ENCODE measurements at places on chromosomes 13 and 19. TPM values are rescaled to one million over a fixed set of nuclear protein-coding genes. Genes with fewer than 3 reads are reported as not detected.

LILRB5 gene
- total RNA-seq: not detected

RAP2A gene
- total RNA-seq: 77.5 TPM

VSTM2B gene
- total RNA-seq: not detected

NLRP7 gene
- 1.1 TPM for total RNA-seq

COX6B2 gene
- total RNA-seq: 0.59 TPM

ICAM5 gene
- total RNA-seq: 0.37 TPM

PRR22 gene
- total RNA-seq: 1.9 TPM

- H3K27me3 ChIP-seq: no peaks in the 10 kb centered on the region
- H3K27ac ChIP-seq: peak overlapping the region; percentile 35
- peak overlapping the region; percentile 84 for H3K4me3 ChIP-seq
- DNase-seq: peak; percentile 77
Measured at GRCh38 chr19:1261798-1262622, 7.1 kb upstream of the CIRBP start.

GRCh38 chr13:60441761-60442160, 44.7 kb downstream of the TDRD3 start:
- no peak for DNase-seq
- no peaks in the 10 kb centered on the region for H3K27me3 ChIP-seq
- H3K27ac ChIP-seq: no peak overlapping the region
- H3K4me1 ChIP-seq: no peaks in the 10 kb centered on the region
- no peaks in the 10 kb centered on the region for H3K36me3 ChIP-seq

- no peaks in the 10 kb centered on the region for H3K27me3 ChIP-seq
- no peak for DNase-seq
- H3K36me3 ChIP-seq: peaks cover 4% of the 10 kb centered on the region
- no peak overlapping the region for H3K4me3 ChIP-seq
Measured at GRCh38 chr19:1854542-1855039, 6.3 kb upstream of the REXO1 start.

DNA sequence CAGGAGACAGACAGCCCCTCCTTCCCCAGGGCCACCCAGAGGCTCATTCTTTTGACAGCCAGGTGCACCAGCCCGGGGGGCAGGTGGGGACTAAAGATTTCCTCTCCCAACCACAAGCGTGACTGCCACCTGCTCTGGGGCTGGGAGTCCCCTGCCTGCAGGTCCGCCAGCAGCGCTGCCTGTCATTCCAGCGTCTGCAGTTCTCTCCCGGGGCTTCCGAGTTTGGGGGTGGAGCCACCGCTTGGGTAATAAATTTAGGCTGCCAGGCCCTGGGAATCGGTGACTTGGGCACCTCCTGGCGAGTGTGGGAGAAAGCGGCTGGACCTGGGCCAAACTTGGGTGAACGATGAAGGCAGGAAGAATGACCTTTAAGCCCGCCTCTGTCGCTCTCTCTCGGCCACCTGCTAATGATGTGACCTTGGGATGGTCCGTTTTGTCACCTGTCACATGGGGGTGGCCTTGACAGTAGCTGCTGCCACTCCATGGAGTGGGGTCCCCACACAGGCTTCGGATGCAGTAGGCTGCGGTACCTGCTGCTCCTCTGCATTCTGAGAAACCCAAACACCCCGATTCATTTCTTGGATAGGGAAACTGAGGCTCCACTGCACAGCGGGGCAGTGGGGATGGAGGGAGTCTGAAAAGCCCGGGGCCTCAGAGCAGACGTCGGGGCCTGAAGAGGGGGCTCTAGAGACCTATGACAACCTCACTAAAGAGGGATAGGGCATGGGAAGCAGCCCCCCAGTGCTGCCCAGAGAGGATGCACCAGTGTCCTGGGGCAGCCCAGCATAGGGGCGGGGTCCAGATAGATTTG, 12.8 kb downstream of the FUT6 start:
- H3K27me3 ChIP-seq: no peaks in the 10 kb centered on the region
- DNase-seq: peak; percentile 90
- no peak overlapping the region for H3K27ac ChIP-seq

DNA sequence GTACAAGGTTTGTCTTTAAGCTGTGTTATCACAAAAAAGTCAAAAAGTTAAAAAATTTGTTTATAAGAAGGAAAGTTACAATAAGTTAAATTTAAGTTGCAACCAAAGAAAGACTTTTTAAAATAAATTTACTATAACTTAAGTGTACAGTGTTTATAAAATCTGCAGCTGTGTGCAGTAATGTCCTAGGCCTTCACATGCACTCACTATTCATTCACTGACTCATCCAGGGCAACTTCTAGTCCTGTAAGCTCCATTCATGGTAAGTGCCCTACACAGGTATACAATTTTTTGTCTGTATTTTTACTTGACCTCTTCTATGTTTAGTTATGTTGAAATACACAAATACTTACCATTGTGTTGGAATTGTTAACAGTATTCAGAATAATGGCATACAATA, 667.9 kb upstream of the SLITRK5 start:
- no peak overlapping the region for H3K27ac ChIP-seq
- DNase-seq: no peak
- H3K4me3 ChIP-seq: no peak overlapping the region
- H3K27me3 ChIP-seq: no peaks in the 10 kb centered on the region
- H3K4me1 ChIP-seq: no peaks in the 10 kb centered on the region

- H3K27ac ChIP-seq: no peak overlapping the region
- H3K4me3 ChIP-seq: no peak overlapping the region
- H3K4me1 ChIP-seq: no peaks in the 10 kb centered on the region
- H3K27me3 ChIP-seq: no peaks in the 10 kb centered on the region
- no peaks in the 10 kb centered on the region for H3K36me3 ChIP-seq
Measured at GRCh38 chr19:12866416-12867119, 14.7 kb downstream of the DNASE2 start.

- H3K4me1 ChIP-seq: no peaks in the 10 kb centered on the region
- H3K4me3 ChIP-seq: no peak overlapping the region
- H3K27me3 ChIP-seq: no peaks in the 10 kb centered on the region
- no peak for DNase-seq
- no peak overlapping the region for H3K27ac ChIP-seq
Measured at GRCh38 chr13:26517936-26518335, 39.5 kb upstream of the WASF3 start.

- no peaks in the 10 kb centered on the region for H3K4me1 ChIP-seq
- no peak overlapping the region for H3K27ac ChIP-seq
- H3K4me3 ChIP-seq: no peak overlapping the region
- H3K36me3 ChIP-seq: peaks cover 43% of the 10 kb centered on the region
Measured at GRCh38 chr13:46698910-46699460, 98.0 kb downstream of the ESD start.

GRCh38 chr13:110393761-110394160, 86.7 kb downstream of the COL4A2 start:
- H3K36me3 ChIP-seq: peaks cover 79% of the 10 kb centered on the region
- H3K27ac ChIP-seq: no peak overlapping the region
- no peak overlapping the region for H3K4me3 ChIP-seq

DNA sequence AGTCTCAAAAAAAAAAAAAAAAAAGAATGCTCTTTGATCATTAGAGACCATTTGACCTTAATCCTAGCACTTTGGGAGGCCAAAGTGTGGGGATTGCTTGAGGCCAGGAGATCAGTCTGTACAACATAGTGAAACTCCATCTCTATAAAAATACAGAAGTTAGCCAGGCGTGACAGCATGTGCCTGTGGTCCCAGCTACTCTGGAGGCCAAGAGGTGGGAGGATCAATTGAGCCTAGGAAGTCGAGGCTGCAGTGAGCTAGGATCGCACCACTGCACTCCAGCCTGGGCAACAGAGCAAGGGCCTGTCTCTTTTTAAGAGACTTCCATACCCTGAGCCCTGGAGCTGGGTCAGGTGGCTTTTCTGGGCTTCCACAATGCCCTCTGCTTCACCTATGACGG, 11.5 kb upstream of the COLGALT1 start:
- peaks cover under 1% of the 10 kb centered on the region for H3K27me3 ChIP-seq
- H3K27ac ChIP-seq: no peak overlapping the region
- H3K36me3 ChIP-seq: no peaks in the 10 kb centered on the region
- H3K4me3 ChIP-seq: no peak overlapping the region

- peaks cover 7% of the 10 kb centered on the region for H3K27me3 ChIP-seq
- H3K27ac ChIP-seq: no peak overlapping the region
- no peaks in the 10 kb centered on the region for H3K36me3 ChIP-seq
- DNase-seq: no peak
Measured at GRCh38 chr19:4606181-4606580, 33.1 kb upstream of the TNFAIP8L1 start.

- no peaks in the 10 kb centered on the region for H3K4me1 ChIP-seq
- DNase-seq: no peak
Measured at GRCh38 chr13:45954836-45955800, 97.4 kb downstream of the ZC3H13 start.

DNA sequence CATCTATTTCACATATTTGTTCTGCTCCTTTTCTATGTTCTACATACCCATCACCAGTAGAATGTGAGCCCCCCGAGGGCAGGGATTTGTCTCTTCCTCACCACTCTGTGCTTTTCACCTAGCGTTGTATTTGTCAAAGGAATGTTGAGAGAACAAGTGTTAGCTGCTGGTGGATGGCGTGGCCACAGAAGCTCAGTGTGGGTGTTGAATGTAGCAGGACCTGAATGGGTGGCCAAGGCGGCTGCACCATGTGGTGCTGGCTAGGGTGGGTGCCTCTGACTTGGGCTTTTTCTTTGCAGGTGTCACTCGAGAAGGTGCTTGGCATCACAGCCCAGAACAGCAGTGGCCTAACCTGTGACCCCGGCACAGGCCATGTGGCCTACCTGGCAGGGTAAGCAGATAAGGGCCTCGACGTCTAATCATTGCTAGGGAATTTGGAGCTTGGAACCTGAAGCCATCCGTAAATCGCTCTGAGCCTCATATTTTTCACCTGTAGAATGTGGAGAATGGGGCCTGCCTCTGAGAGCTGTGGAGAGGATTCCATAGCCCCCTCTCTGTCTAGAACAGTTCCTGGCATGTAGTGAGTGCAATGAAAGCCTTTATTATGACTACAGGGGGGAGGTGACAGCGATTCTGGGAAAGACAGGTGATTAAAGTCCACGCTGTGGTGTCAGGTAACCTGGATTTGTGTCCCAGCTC, 3.9 kb downstream of the WDR62 start:
- H3K27ac ChIP-seq: no peak overlapping the region
- H3K4me1 ChIP-seq: peaks cover 3% of the 10 kb centered on the region
- H3K36me3 ChIP-seq: peaks cover 17% of the 10 kb centered on the region
- H3K27me3 ChIP-seq: no peaks in the 10 kb centered on the region

DNA sequence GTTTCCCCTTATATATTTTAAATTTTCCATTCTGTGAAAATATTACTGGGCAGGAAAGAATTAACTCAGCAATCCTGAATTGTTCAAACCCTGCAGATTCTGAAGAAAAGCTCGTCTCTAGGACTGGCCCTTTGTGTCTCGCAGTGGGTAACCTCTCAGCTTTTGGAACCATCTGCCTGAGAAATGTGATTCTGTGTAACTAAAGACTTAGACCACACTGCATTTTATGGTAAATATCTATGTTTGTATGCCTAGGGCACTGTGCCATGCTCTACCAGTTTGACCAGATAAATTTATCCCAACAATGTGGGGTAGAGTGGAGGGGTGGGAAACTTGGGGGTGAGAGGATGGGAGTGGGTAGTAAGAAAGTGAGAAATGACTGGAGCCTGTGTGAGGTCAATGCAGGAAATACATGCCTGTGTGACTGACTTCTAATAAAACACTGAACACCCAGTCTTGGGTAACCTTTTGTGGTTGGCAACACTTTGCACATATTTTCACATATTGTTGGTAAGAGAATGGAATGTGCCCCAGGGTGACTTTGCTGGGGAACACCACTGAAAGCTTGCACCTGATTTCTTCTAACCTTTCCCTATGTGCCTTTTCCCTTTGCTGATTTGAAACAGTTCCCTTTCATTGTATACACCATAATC, 1181.9 kb downstream of the OLFM4 start:
- H3K27ac ChIP-seq: peak overlapping the region; percentile 45
- no peaks in the 10 kb centered on the region for H3K36me3 ChIP-seq
- DNase-seq: no peak
- H3K4me3 ChIP-seq: no peak overlapping the region

- H3K27ac ChIP-seq: no peak overlapping the region
- no peaks in the 10 kb centered on the region for H3K27me3 ChIP-seq
- peaks cover 17% of the 10 kb centered on the region for H3K4me1 ChIP-seq
- H3K4me3 ChIP-seq: no peak overlapping the region
- no peak for DNase-seq
Measured at GRCh38 chr13:34751492-34751891, 190.6 kb upstream of the NBEA start.

DNA sequence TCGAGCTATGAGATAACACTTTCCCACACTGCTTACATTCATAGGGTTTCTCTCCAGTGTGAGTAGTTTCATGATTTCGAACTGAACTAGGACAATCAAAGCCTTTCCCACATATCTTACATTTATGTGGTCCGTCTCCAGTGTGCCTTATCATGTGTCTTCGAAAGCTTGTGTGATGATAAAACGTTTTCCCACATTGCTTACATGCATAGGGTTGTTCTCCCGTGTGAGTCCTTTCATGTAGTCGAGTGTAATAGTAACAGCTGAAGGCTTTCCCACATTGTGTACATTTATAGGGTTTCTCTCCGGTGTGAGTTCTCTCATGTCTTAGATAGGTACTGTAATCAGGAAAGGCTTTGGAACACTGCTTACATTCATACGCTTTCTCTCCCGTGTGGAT, 16.3 kb downstream of the ZNF823 start:
- no peaks in the 10 kb centered on the region for H3K4me1 ChIP-seq
- no peak overlapping the region for H3K27ac ChIP-seq
- H3K27me3 ChIP-seq: no peaks in the 10 kb centered on the region
- DNase-seq: no peak
- H3K36me3 ChIP-seq: peaks cover 71% of the 10 kb centered on the region

GRCh38 chr13:49996951-49997895, at the start of gene TRIM13:
TRIM13 (plus strand) TSS chr13:49997042; CDS start chr13:50011941, 14,899 bp downstream.
- H3K36me3 ChIP-seq: peaks cover 44% of the 10 kb centered on the region
- no peaks in the 10 kb centered on the region for H3K27me3 ChIP-seq
- peak within 1 kb of the TSS; percentile 99 for H3K27ac ChIP-seq
- peak within 1 kb of the TSS; percentile 98 for H3K4me3 ChIP-seq
- no peaks in the 10 kb centered on the region for H3K4me1 ChIP-seq
- DNase-seq: peak; percentile 94

- H3K27ac ChIP-seq: no peak overlapping the region
- no peaks in the 10 kb centered on the region for H3K36me3 ChIP-seq
- no peaks in the 10 kb centered on the region for H3K27me3 ChIP-seq
- no peak for DNase-seq
- H3K4me1 ChIP-seq: peaks cover 3% of the 10 kb centered on the region
- H3K4me3 ChIP-seq: no peak overlapping the region
Measured at GRCh38 chr13:91882918-91883317, 484.5 kb downstream of the GPC5 start.

- no peak overlapping the region for H3K27ac ChIP-seq
- DNase-seq: no peak
- no peaks in the 10 kb centered on the region for H3K4me1 ChIP-seq
Measured at GRCh38 chr19:11047866-11048265, 41.4 kb upstream of the LDLR start.

Measured in endodermal cell (in vitro differentiated cells).